A375 (cell line): ENCODE measurements at places on chromosomes 4 and X. TPM values are rescaled to one million over a fixed set of nuclear protein-coding genes. Genes with fewer than 3 reads are reported as not detected.

Gene UGT2A1
- not detected in 2 replicates for total RNA-seq

Gene FGFR3
- 2.8 and 3.1 TPM in 2 replicates for total RNA-seq

Gene DOK7
- 0.38 and 1.2 TPM in 2 replicates for total RNA-seq

Gene SUV39H1
- total RNA-seq: 24.2 and 24.8 TPM in 2 replicates

Gene CXCR3
- total RNA-seq: not detected in 2 replicates

Gene F11
- total RNA-seq: not detected in 2 replicates

Gene DUX4
- not detected in 2 replicates for total RNA-seq

Gene FAT1
- 116 and 134 TPM in 2 replicates for total RNA-seq

Gene ATOH1
- total RNA-seq: not detected in 2 replicates

Gene MAOB
- 0.08 TPM in 1 of 2 replicates, not detected in the other for total RNA-seq

Gene SATL1
- total RNA-seq: not detected in 2 replicates

Gene KIT
- not detected in 2 replicates for total RNA-seq

Gene TLR3
- total RNA-seq: 2.0 and 2.9 TPM in 2 replicates

Gene SPARCL1
- total RNA-seq: not detected in 2 replicates

Gene GRPR
- 0.11 TPM in 1 of 2 replicates, not detected in the other for total RNA-seq

Gene SHISA3
- 0.05 and 1.3 TPM in 2 replicates for total RNA-seq

Gene CENPVL1
- total RNA-seq: not detected in 2 replicates

Gene DDX53
- not detected in 2 replicates for total RNA-seq

Gene EPGN
- total RNA-seq: not detected in 2 replicates

Gene ARR3
- total RNA-seq: not detected in 2 replicates

Gene KLHL13
- 0.94 and 0.96 TPM in 2 replicates for total RNA-seq

Gene PRDM8
- 0.72 and 2.0 TPM in 2 replicates for total RNA-seq

Gene TLR6
- 3.0 and 3.6 TPM in 2 replicates for total RNA-seq

Gene MSX1
- total RNA-seq: 15.8 and 16.7 TPM in 2 replicates

Gene CENPVL2
- not detected in 2 replicates for total RNA-seq

Gene LARP1B
- 19.7 and 20.5 TPM in 2 replicates for total RNA-seq

Gene CT45A7
- 0.53 and 1.3 TPM in 2 replicates for total RNA-seq

Gene CLDN22
- not detected in 2 replicates for total RNA-seq

Gene ENPP6
- not detected in 2 replicates for total RNA-seq

Gene SPANXB1
- 218 and 280 TPM in 2 replicates for total RNA-seq

Gene ALB
- 0.05 TPM in 1 of 2 replicates, not detected in the other for total RNA-seq

Gene MAGEC1
- total RNA-seq: 0.15 and 0.19 TPM in 2 replicates

Gene CSAG2
- total RNA-seq: not detected in 2 replicates

Gene IL2
- not detected in 2 replicates for total RNA-seq

Gene XG
- total RNA-seq: 0.98 and 1.5 TPM in 2 replicates

Gene TMPRSS11B
- total RNA-seq: not detected in 2 replicates

Gene F8A3
- 0.53 and 2.3 TPM in 2 replicates for total RNA-seq

Gene RADX
- total RNA-seq: 2.3 and 2.4 TPM in 2 replicates

Gene ASMT
- total RNA-seq: not detected in 2 replicates

Gene DGKQ
- total RNA-seq: 11.6 and 12.3 TPM in 2 replicates

Gene ALAS2
- not detected in 2 replicates for total RNA-seq

Gene SLC7A11
- total RNA-seq: 34.1 and 36.5 TPM in 2 replicates

Gene FHDC1
- 0.80 and 0.87 TPM in 2 replicates for total RNA-seq

Gene ARSJ
- total RNA-seq: 16.6 and 19.7 TPM in 2 replicates

Gene VCX3A
- 108 and 112 TPM in 2 replicates for total RNA-seq

Gene PCSK1N
- total RNA-seq: 0.94 and 2.3 TPM in 2 replicates

Gene IGSF1
- 0.13 and 0.15 TPM in 2 replicates for total RNA-seq

Gene TDO2
- 0.41 TPM in 1 of 2 replicates, not detected in the other for total RNA-seq

Gene MAGEA12
- total RNA-seq: 115 and 120 TPM in 2 replicates
